ENCODE measurements at places on chromosomes 12 and 14. TPM values are rescaled to one million over a fixed set of nuclear protein-coding genes. Genes with fewer than 3 reads are reported as not detected.

RD3L gene
- not detected for polyA plus RNA-seq

TMEM30B gene
- 1.2 TPM for polyA plus RNA-seq

TBX3 gene
- polyA plus RNA-seq = 33.8 TPM

GLIPR1L2 gene
- polyA plus RNA-seq = 1.8 TPM

IRF2BPL gene
- polyA plus RNA-seq = 21.5 TPM

CLEC2D gene
- polyA plus RNA-seq = 11.7 TPM

KLHL33 gene
- 1.1 TPM for polyA plus RNA-seq

JDP2 gene
- polyA plus RNA-seq = 45.3 TPM

Measured in forelimb muscle (tissue), 1 donor.